ENCODE measurements at places on chromosomes 13 and 19.
A peak's percentile ranks its signal among the peaks of the same experiment; 100 is the strongest.

DNA sequence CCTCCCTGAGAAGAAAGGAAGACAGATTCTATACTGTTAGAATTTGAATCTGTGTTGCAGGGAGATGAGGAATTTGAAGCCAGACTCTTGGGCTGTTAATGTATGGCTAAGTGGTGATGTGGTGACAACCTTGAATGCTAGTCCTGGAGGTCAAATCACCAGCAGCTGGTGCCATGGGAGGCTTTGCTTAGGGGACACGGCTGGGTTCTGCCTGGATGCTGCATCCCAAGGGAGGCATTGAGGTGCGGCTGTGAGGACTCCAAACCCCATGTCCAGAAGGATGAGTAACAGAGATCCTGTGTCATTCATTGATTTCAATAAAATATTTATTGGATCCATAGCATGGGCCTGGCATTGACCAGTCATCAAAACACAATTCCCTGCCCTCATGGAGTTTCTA lies 42.3 kb downstream of the RFX2 start:
- DNase-seq, result no peak

DNA sequence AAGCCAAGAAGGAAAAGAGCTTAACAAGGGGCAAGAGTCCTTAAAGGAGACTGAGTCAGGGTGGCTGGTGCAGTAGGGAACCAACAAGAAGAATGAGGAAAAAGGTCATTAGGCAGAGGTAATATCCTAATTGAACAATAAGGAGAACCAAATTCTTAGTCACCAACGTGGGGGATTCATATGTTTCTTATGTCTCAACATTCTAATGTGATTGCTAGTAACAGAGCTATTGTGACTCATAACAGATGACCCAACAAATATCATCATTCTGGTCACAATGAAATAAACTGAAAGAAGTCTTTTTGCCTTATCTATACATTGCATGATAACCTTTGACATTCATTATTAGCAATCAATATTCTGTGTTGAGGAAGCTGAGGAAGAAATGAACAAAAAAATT lies 101.6 kb downstream of the RAP2A start:
- no peak for DNase-seq

GRCh38 chr13:31772231-31772630 lies 32.9 kb downstream of the RXFP2 start:
- DNase-seq, result no peak

DNA sequence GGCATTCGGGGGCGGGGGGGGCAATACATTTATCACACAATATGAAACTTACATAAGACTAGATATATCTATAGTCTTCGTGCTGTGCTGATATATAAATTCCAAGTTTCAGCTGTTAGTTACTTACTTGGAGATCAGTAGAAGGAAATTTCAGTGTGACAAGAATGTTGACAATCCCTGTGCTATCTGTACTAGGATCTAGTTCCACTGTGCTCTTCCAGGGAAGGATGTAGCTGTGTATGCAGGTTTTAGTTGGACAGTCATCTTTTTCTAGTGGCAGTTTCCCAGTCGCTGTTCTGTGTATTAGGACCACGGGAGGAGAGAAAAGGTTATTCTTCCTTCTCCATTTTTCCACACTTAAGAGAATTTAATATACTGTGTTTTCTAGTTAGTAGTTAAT lies 3.2 kb upstream of the TRIM13 start:
- DNase-seq, result no peak

DNA sequence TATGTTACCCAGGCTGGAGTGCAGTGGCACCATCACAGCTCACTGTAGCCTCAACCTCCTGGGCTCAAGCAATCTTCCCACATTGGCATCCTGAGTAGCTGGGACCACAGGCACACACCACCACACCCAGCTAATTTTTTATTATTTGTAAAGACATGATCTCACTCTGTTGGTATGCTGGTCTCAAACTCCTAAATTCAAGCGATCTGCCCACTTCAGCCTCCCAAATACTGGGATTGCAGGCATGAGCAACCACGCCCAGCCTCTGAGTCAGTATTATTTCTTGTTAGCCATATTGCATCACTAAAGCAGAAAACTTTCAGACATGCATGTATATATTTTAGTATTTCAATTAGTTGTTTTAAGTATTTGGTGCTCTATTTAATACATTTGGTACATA lies 376.4 kb downstream of the GPC6 start:
- DNase-seq, result peak; percentile 5

DNA sequence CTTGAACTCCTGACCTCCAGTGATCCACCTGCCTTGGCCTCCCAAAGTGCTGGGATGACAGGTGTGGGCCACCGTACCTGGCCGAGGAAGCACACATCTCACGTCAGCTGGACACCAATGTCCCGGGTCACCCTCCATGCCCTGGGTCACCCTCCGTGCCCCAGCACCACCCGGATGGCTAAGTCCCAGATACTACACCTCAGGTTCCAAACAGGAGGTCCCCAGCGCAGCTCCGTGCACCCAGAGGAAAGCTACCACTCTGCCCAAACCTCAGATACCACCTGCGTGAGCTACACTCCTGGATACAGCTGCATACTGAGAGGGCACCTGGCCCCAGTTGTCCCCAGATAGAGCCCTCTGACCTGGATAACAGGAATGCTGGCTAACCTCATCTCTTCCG lies 14.0 kb downstream of the LRRC4B start:
- DNase-seq, result no peak

DNA sequence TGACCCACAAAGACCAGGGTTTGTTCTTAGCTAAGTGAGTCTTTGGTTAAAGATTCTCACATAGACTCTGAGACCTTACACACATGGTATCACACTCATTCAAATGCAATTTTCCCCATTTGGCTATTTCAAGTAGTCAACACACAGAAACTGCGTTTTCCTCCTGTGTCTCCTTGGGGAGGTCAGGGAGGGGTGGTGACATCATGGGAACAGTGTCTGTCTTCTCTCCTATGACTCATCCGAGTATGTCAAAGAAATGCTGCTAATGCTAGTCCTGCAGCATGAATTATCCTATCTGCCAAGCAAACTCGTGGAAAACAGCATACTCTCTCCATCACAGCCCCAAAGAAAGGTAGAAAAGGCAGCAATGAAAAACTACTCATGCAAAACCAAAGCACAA lies 100.2 kb downstream of the ENOX1 start:
- DNase-seq, result peak; percentile 3

DNA sequence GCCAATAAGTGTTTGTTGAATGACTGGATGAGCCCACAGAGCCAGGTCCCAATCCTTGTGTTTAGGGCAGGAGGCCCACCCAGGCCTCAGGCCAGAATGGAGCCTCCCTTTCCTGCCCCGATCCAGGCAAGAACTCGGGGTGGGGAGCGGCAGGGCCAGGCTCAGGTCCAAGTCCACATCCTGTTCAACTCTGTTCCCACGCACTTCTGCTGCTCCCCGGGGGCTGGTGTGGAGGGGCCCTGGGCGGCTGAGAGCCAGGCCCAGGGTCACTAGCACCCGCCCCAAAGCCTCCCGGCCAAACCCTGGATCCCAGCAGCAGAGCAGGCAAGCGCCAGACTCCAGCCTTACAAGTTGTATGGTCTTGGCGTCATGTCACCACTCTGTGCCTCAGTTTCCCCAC lies 8.0 kb downstream of the ANGPTL8 start:
- no peak for DNase-seq

DNA sequence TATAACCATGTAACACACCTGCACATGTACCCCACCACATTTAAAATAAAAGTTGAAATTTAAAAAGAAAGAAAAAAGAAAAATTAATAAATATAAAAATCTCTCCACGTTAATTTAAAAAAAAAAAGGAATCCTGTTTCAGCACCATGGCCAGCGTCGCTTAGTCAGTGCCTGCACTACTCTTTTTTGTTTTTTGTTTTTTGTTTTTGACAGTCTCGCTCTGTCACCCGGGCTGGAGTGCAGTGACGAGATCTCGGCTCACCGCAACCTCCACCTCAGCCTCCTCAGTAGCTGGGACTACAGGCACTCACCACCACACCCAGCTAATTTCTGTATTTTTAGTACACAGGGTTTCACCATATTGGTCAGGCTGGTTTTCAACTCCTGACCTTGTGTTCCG lies 835.9 kb downstream of the UQCRFS1 start:
- no peak for DNase-seq

GRCh38 chr19:53328967-53329366 lies 4.6 kb upstream of the ZNF845 start:
- DNase-seq, result no peak

- peak; percentile 93 for DNase-seq
These were observed 42.7 kb downstream of the ADPRHL1 start for GRCh38 chr13:113410472-113411201.

DNA sequence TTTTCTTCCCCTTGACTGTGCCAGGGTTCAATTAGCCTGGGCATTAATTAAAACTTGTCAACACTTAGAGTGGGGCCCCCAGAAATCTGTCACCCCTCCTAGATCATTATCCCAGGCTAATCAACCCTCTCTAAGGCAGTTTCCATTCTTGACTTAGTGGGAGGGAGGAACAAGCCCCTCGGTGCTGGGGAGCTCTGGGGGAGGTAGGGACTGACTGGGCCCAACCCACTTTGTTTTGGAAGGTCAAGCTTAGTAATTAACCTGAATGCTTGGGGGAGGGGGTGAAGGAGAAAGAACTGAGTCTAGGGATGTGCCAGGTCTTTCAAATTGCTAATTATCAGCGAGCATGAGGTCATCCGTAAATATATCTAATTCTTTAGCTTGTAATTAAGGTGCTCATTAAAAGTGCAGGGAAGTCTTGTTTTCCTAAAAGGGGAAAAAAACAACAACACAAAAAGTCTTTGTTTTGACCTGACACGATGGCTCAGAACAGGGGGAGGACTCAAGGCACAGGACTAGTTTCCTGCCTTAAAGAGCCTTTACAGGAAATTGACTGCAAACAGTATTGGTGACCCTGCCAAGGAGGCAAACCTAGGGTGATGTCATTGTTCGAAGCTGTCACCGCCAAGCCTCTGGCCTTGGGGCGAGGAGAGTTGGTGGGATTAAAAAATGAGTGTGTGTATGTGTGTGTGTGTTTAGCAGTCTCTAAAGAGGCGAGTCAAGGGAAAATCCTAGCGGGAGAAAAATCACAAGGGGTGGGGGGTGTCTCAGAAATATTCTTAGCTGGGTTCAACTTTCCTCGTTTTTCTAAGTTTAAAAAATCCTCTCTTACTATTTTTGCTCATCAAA lies 19.4 kb downstream of the ACTN4 start:
- no peak for DNase-seq

DNA sequence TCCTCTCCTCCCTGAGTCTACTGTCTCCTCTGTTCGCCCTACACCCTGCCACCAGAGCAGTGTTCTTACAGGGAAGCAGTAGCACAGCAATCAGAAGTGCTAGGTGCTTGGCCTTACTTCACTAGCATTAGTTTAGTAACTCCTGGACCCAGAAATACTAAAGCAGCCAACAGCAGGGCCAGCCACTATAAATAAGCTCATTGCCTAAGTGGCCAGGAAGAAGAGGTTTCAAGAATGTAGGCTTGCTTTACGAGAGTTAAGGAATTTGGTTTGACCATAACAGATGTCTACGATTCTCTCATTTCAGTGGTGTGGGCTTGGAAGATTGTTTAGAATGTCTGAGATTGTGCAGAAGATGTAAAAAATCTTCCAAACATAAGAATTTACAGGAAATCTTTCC lies 103.3 kb downstream of the ZAR1L start:
- no peak for DNase-seq

DNA sequence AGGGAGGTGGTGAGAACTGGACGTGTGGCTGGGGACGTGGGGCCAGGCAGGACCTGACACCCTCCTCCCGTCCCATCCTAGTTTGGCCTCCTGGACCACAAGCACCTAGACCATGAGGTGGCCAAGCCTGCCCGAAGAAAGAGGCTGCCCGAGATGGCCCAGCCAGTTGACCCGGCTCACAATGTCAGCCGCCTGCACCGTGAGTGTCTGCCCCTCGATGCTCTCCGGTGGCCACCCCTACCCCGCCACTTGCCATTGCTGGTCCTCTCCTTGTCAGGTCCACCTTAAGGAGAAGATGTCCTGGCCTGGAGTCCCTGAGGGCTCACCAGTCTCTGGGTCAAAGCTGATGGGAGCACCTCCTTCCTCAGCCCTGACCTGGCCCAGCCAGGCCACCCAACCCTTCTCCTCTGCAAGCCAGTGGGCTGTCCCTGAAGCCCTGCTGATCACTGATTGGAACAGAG lies 2.2 kb downstream of the ANGPTL4 start:
- DNase-seq, result peak; percentile 7

DNA sequence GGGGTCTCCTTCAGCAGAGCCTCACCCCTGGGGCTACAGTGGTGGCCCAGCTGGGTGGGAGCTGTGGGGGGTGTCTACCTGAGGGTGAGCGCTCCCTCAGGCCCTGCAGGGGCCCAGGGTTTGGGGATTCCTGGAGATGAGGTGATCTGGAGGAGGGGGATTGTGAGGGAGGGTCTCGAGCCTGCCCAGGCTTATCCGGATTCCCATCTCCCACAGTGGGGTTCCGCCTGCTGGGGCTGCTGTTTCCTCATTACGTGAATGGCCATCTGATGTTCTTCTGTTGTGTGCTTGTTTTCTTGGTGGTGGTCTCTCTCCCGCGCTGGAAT lies 4.4 kb downstream of the PPP1R37 start:
- no peak for DNase-seq

GRCh38 chr19:49590971-49591730 lies at the start of gene PRR12:
Gene PRR12 (plus strand): TSS chr19:49591182. CDS start chr19:49591655, 473 bp downstream.
- peak; percentile 87 for DNase-seq

DNA sequence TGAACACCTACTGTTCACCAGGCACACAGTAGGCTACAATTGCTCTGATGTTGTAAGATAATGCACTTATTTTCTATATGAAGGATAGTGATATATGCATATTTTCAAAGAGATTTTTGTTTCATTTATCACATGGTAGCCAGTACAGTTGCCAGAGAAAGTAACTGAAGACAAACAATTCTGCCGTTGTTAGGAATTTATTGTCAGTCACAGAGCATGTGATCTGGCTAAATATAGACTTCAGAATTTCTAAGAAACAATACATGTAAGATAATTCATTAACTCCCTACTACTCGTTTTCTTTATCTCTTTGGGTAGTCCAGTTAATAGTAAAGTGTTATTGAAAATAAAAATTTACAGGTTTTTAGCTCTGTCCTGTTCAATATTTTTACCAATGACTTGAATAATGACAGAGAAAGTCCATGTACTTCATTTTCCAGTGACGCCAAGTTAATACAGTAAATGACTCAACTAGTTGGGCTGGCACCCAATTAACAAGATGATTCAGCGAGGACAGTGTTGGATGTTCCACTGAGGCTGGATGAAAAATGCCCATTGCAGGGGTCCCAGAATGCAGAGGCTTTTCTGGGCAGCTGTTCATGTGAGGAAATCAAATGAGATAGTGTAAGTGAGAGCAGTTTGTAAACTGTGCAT lies 35.6 kb downstream of the GJA3 start:
- DNase-seq, result peak; percentile 25

- DNase-seq, result no peak
These were observed 88.1 kb downstream of the ZNF429 start for GRCh38 chr19:21593502-21593901.

Data from H54 (cell line).